ENCODE measurements at places on chromosomes 1 and 21.
A peak's percentile ranks its signal among the peaks of the same experiment; 100 is the strongest.

DNA sequence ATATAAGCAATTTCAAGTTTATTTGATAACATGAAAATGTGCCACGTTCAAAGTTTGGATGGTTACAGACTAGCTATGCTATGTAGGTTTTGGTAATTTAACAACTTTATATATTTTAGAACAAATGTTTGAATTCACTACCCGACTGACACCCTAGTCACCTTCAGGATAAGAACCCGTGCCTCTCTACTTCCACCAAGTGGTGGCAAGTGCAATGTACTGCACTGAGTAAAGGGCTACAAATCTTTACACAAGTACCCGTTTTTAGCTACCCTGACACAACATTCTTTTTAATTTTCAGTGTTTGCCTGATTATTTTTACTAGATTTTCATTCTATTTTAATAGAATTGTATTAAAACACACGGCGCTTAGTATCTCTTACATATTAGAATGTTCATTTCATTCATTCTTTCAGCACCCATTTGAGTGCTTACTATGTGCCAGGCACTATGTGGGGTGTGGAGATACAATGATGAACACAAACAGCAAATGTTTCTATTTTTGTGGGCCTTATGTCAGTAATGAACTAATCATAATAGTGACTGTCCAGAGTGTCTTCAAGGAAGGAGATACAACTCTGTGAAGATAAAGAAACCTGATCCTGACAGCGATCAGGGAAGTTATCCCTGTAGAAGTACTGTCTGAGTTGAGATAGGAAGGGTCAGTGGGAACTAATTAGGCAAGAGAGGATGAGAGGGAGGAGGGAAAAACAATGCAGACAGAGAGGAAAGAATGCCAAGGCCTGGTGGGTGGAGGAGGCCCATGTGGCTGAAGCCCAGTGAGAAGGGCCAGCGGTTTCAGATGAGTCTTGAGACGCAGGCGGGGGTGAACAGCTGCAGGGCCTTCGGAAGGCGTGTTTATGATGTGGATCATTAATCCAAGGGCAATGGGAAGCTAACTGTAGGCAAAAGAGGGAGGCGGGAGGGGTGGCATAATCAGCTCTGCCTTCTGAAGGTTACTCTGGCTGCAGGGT, 3.8 kb downstream of the LCA5L start:
- no peak for DNase-seq

DNA sequence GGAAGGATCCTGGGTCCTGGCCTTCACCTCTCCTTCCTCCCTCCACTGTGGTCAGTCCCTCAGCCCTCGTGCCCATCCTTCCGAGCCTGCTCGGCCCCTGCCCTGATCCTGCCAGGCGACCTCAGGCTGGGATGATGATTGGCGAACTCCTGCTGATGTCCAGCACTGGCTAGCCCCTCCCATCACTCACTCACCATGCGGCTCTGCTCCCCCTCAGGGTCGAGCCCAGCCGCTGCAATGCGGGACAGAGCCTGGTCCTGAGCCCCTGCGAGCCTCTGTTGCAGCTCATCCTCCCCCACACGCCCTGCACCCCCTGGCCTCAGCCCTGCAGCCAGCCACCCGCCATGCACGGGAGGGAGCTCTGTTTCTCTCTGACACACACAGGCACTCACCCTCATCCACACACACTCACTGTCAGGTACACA, 100.2 kb downstream of the DMRTB1 start:
- peak; percentile 26 for DNase-seq

GRCh38 chr1:9050803-9051202, 18.6 kb downstream of the SLC2A5 start:
- no peak for DNase-seq

- DNase-seq: no peak
Observed at GRCh38 chr1:18489417-18490143, 8.8 kb downstream of the KLHDC7A start.

DNA sequence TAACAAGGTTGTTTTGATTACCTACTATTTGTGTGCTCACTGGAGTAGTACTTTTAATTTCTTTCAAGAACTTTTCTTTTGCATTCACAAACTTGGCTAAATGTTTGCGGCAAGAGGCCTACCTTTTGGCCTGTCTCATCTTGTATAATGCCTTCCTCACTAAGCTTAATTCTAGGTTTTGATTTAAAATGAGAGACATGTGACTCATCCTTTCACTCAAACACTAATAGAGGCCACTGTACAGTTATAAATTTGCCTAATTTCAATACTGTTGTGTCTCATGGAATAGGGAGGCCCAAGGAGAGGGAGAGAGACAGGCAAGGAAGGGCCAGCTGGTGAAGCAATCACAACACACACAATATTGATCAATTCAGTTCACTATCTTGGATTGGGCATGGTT, 66.1 kb downstream of the ZNF644 start:
- DNase-seq: no peak

GRCh38 chr1:9181176-9181906, 52.4 kb upstream of the GPR157 start:
- DNase-seq: peak; percentile 64

- no peak for DNase-seq
Observed at GRCh38 chr1:193234530-193234929, 48.1 kb upstream of the B3GALT2 start.

- DNase-seq: no peak
Observed at GRCh38 chr21:25391777-25392176, 215.5 kb downstream of the MRPL39 start.

GRCh38 chr21:42922918-42923317, 2.5 kb downstream of the ERVH48-1 start:
- DNase-seq: no peak

DNA sequence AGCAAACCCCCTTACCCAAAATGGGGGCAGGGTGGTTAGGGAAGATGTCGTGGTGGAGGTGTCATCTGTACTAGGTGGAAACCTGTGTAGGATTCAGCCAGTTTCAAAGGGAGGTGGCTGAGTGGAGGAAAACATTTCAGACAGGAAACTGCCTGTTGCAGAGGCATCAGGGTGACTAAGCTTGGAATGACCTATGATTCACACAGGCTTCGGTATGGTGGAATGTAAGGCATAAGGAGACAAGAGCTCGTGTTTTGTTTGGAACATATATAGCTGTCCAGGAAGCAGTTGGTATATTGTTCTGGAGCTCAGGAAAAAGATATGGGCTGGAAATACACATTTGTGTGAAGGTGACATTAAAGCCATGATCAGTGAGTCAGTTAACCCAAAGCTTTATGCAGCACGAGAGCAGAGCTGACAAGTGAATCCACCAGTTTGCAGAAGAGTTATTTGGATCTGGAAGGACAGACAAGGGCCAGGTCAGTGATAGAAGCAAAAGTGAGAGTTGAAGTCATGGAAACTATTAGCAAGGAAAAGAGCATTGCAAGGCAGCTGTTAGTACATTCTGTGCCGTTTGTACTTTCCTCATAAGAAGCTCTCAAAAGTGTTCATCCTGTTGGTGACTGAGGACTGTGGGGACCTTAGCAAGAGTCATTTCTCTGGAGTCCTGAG, 12.2 kb downstream of the UTP25 start:
- DNase-seq: no peak

DNA sequence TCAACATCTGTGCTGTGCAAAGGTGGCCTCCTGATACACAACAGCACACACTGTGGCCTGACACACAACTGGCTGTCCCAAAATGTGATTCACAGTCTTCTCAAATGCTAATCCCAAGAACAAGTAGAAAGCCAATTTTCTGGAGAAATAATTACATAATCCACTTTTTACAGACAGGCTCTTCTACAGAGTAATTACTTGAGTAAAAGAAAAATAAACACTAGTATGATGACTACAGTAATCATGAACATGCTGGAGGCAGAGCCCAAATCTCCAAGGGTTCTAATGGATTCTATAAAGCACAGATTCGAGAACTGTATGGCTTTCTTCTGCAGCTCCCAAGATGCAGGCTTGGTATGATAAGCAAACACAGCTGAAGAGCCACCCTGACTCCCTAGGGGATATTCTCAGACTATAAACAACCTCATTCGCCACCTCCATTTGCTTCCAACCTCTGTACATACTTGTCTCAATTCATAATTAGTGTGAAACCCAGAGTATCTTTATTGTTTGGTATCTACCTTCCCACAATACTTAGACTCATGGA, 81.9 kb downstream of the SIPA1L2 start:
- DNase-seq: no peak

GRCh38 chr1:41902159-41902577, 16.6 kb downstream of the HIVEP3 start:
- DNase-seq: no peak

DNA sequence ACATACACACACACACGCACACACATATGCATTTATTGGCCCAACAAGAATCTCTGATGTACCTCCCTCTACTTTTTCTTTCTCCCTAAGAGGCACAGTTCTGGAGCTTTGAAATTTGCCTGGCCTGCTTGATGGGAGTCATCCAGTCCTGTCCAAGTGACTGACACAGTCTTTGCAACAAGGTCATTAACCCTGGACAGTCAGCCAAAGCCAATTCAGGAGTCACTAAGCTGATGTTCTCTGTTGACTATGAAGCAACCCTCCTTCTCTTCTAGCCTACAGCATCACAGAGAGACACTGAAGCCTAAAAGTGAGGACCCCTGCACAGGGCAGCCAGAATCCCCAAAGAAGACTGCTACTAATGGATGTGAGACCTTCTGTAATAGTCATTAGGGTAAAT, 123.1 kb downstream of the HHIPL2 start:
- no peak for DNase-seq

- DNase-seq: no peak
Observed at GRCh38 chr1:245148069-245148468, 6.7 kb upstream of the KIF26B start.

DNA sequence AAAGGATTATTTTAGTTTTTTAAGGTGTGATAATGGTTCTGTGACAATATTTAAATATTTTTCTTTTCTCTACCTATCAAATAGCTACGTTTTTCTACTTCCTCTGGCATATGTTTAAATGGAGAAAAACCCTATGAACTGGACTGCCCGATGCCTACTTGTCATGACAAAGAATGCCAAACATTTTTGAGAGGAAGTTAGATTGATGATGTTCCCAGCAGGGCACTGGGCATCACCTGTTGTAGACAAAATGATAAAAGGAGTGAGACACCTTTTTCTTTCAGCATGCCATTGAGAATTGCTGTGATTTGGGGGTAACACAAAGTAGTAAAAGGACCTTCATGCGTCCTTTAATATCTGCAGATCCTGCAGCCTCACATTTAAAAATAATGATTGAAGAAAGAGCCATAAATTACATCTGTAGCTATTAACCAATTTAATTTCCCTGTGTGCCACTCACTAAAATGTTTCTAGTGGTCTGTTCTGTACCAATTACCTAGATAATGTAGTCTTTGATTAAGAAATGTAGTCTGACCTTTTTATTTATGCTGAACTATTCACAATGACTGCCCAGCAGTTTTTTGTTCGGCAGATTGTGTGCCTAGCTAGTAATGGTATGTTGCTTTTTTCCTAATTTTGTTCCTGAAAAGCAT, 47.6 kb downstream of the RPL5 start:
- DNase-seq: no peak

GRCh38 chr1:41500781-41501518, 16.5 kb upstream of the EDN2 start:
- no peak for DNase-seq

DNA sequence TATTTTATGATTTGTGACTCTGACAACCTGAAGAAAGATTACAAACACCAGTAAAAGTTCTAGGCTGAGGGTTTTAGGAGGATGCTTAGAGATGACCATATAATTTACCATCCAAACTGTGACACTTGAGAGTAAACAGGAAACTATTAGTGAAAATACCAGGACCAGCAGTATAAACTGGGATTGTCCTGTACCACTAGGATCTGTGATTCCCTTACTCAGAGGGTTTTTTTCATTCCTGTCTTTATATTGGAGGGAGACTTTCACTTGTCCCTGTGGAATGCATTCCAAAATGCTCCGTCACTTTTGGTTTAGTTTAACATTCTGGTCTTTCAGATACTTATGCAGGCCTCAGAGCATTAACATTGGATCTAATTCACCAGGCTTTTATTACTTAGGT, 482.9 kb downstream of the PTBP2 start:
- DNase-seq: no peak

DNA sequence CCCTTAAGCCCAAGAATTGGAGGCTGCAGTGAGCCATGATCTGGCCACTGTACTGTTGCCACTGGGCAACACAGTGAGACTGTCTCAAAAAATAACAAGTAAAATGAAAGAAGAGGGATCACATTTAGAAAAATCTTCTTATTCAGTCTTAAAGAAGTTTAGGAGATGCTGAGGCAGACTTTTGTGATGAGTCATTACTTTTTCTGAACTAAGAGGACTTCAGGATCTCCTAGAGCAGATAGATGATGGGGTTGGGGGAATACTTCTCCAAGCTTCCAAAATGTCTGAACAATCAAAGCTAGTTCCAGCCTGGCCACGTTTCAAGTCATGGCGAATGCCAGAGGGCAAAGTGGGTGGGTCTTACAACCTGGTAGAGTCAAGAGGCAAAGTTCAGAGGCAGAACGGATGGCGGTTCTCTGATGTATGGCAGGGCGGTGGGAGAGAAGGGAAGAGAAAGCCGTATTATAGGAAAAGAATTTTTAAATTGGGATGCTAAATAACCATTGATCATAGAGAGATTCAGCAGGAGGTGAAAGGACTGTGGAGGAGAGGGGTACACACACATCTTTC, 2.1 kb upstream of the CIART start:
- no peak for DNase-seq

DNA sequence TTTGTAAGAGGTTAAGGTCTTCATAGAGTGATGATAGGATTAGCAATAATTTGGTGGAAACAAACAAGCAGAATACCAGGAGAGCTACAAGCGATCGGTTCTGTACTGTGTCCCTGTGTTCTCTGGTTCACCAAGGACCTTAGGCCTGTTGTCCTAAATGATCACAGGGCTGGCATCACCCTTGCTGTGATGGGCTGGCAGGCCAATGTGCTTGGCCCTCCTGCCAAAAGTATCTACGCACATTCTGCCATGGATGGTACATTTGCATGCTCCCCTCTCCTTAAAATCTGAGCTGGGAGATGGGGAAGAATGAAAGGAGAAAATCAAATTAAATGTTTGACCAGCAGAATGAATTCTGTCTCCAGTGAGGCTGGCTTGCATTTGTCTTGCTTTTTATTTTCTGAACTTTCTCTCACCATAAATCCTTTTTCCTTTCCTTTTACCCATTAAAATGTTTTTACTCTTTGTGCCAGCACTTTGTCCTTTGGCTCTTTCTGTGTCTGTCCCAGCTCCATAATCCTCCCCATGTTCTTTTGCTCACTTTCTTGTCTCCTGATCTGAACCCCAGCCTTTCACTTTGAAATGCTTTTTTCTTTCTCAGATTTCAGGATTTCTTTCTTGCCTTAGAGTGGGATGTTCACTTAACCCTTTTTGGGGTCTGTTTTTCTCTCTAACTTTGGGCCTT, 51.7 kb downstream of the PBX1 start:
- no peak for DNase-seq
